ENCODE measurements at places on chromosomes 12 and 14.

DNA sequence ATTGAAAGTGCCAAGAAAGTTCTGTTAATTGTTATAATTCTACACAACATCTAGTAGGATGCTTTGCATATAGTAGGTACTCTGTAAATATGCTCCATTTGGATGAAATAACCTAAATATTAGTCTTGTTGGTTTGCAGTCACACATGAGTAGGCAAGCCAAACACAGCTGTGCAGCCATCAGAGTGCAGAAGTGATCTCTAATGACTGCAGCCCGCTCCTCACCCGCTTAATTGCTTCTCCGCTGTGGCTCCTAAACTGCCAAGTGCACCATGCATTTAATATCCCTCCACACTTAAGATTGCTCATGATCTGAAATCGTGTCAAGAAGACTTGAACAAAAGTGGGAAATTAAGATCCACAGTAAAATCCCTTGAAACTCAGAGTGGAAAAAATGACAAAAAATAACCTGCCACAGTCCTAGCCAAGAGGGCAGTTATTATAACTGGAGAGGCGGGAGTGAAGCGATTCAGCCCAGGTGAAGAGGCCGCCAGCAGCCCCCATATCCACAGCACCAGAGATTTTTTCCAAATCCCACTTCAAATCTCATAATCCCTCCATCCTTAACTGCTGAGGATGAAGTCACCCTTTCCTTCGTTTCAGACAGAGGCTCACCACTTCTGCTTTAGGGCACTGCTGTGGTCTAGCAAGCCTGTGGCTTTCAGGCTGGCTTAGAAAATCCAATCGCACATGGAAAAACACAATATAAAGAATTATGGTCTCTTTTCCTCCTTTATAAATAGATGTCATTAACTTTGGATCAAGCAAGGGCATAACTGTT is 69.5 kb downstream of the TMEM30B start:
- no peak for DNase-seq

DNA sequence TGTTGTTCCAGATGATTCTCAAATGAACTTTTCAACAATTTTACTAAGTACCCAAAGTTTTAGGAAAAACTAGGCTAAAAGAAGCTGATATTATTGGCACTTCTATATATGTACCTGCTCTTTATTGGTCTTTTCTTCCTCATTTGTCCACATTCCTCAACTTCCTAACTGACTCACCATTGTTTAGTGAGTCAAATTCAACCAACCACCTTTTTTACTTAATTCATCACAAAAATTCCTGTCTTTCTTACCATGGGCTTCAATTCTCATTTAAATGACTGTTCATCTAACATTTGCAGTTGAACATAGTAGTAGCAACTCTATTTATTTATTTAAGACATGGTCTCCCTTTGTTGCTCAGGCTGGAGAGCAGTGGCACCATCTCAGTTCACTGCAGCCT is 47.6 kb upstream of the SLC2A13 start:
- DNase-seq: no peak

GRCh38 chr12:65511912-65512311 is 233.4 kb downstream of the MSRB3 start:
- DNase-seq: no peak

GRCh38 chr14:96627811-96628775 is 125.9 kb downstream of the PAPOLA start:
- DNase-seq: no peak

- DNase-seq: no peak
Measured at GRCh38 chr14:65071544-65071943, 30.8 kb downstream of the MAX start.

GRCh38 chr12:111971800-111972199 is 41.2 kb downstream of the TMEM116 start:
- DNase-seq: no peak

- DNase-seq: peak; percentile 76
Measured at GRCh38 chr14:89214221-89214965, 202.6 kb downstream of the FOXN3 start.

GRCh38 chr12:53336181-53336681 is at the start of gene SP7:
Gene SP7 (minus strand): TSS chr12:53336354. CDS start chr12:53335646, 708 bp downstream.
- DNase-seq: no peak

GRCh38 chr12:39341179-39341578 is 101.7 kb downstream of the KIF21A start:
- no peak for DNase-seq

GRCh38 chr12:67645601-67646000 is 2.9 kb upstream of the DYRK2 start:
- DNase-seq: no peak

GRCh38 chr14:54597795-54598443 is 31.0 kb downstream of the SAMD4A start:
- DNase-seq: no peak

GRCh38 chr14:36746872-36747271 is 85.2 kb downstream of the PAX9 start:
- DNase-seq: no peak

GRCh38 chr12:105420659-105421240 is 90.3 kb downstream of the C12orf75 start:
- DNase-seq: peak; percentile 80

- no peak for DNase-seq
Measured at GRCh38 chr12:117359029-117359845, 2.2 kb downstream of the NOS1 start.

GRCh38 chr12:59085690-59086089 is 165.4 kb upstream of the LRIG3 start:
- no peak for DNase-seq

GRCh38 chr12:5308996-5309395 is 122.9 kb upstream of the NTF3 start:
- DNase-seq: no peak

- no peak for DNase-seq
Measured at GRCh38 chr14:61262082-61262481, 19.1 kb downstream of the TMEM30B start.

DNA sequence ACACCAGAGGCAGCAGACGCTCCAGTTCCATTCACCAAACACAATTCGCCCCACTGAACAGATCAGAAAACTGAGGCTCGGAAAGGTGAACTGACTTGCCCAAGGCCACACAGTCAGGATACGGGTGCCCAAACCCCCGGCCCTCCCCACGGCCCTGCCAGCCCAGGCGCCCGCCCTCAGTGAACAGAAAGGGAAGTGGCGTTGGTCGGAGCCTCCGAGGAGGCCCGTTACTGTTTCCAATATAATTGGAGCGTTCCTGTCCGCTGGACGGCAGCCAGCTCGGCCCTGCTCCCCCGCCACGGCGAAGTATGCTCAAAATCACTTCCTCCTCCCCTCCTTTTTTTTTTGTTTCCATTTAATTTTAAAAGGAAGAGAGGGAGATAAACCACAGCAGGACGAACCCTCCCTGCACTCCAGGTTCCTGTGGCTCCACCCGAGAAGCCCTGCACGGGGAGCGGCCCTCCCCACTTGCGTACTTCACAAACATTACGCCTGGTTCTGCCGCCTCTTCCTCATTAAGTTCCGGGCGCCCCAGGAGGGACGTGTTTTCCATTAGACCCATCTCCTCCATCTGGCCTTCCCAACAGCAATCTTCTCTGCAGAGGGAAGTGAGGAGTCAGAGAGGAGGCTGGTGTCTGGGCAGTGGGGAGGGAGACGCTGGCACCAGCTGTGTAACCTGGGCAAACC is 61.1 kb downstream of the NCOR2 start:
- DNase-seq: peak; percentile 90

- no peak for DNase-seq
Measured at GRCh38 chr12:75271576-75271975, 58.5 kb downstream of the CAPS2 start.

DNA sequence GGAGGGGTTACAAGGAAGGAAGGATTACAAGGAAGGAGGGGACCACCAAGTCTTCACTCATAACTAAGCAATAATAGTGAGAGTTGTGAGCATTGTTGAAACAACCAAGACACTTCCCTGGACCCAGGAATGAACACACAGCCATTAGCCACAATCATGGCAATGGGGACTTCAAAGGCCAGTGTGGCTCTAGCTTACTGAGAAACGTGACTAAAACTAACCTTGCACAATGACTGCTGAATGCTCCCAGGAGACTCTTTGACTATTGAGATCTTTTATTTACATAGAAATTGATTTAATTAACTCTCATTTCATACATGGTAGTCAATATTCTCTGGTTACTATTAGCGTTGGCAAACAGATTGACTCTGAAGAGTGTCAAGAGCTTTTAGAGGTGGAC is 263.0 kb upstream of the SOX5 start:
- DNase-seq: no peak

DNA sequence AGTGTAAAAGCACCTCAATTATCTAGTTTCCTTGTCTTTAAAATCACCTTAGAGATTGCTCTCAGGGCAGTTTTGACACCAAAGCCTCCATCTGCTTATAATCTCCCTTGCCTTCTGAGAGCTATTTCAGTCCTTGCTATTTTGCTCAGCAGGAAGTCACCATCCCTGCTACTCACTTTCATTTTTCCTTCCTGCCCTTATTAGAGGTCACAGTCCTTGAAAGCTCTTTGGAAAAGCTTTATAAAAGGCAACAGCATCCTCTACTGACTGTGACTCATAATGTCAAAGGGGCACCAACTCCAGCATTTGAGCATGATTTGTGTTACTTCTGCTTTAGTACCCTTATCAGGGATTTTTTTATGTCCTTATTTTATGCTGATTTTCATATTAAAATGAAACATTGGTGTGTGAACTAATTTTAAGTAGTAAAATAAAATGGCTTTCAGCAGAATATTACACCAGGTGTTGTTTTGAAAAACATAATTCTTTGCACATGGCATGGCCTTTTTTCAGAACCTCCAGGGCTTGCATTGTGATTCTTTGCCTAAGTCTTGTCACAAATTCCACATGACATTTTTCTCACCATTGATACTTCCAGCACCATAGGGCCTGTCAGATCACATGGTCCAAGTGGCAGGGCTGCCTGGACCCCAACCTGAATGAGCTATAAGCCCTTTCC is 213.0 kb downstream of the ADAMTS20 start:
- DNase-seq: peak; percentile 82

- peak; percentile 34 for DNase-seq
Measured at GRCh38 chr12:120666571-120667390, 20.2 kb upstream of the MLEC start.

DNA sequence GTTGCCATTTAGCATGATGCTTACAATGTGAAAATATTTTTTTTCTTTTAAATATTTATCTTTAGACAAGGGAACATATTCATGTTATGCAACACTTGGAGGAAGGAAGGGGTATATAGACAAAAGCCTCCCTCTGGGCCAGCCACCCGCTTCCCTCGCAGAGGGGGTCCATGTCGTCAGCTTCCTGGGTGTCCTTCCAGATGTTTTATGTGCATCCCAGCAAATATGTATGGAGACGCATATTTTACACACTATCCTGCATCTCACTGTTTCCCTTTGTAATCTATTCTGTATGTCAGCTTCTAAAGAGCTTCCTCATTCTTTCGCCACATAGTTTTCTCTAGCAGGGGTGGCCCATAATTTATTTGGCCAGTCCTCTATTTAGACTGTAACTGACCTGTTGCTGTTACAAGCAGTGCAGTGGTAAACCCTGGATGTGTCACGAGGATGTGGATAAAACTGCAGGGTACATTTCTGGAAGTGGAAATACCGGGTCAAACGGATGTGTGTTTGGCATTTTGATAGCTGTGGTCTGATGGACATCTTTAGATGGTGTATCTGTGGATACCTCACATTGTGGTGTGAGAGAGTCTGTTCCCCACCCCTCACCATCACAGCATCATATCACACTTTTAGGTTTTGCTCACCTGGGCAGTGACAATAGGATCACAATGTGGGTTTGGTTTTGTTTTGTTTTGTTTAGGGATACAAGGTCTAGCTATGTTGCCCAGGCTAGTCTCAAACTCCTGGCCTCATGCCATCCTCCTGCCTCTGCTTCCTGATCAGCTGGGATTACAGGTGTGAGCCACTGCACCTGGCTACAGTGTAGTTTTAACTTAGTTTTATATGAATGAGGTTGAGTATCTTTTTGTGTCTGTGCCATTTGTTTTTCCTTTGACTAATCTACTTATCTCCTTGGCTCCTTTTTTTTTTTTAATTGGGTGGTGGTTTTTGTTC is 31.6 kb downstream of the FAM222A start:
- DNase-seq: peak; percentile 92

GRCh38 chr12:54029529-54030441 is 1.5 kb downstream of the HOXC6 start:
- DNase-seq: no peak

DNA sequence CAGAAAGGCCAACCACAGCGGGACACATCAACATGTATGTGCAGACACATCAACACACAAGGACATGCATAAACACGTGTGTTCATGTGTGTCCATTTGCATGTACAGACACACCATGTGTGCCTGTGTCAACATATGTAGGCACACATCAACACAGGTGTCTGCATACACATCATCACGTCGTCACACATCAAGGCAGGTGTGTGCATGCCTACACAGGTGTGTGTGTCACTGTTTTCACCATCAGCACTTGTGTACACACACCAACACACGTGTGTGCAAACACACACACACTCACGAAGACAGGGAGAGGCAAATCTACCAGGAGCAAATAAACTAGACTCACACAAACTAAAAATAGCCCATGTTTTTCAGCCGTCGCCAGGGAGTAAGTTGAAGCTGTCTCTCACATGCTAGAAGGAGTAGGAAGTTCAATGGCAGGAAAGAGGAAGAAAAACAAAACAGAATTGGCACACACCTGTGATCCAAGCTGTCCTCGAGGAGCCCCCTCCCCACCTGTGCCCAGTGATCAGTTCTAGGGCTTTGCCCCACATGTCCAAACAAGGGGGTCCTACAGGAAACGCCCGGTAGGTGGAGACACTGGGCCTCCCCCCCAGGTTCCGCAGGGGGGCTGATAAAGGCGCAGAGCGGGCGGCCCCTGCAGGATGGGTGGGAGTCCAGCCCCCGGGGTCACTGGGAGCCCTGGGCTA is 7.4 kb downstream of the SCARB1 start:
- no peak for DNase-seq
